ENCODE measurements at places on chromosomes 4 and X.

GRCh38 chr4:151766691-151767090 lies 5.9 kb upstream of the GATB start:
- no peak for DNase-seq

DNA sequence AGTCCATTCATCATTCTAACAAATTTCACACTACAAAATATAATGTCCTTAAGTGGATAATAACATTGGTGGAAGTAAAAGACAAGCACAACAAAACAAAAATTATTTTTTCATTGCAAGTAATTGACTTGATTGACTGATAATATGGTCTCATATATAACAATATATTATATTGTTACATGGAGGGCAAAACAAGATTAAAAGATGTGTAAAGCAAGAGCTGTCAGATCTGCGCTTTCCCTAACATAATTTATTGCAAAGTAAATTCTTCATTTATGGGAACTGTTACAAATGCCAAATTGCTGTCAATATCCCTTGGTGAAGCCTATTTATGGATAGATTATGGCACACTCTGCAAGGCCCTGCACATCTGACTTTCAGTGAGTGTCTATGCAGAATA lies 233.6 kb downstream of the PCDH7 start:
- DNase-seq = no peak

DNA sequence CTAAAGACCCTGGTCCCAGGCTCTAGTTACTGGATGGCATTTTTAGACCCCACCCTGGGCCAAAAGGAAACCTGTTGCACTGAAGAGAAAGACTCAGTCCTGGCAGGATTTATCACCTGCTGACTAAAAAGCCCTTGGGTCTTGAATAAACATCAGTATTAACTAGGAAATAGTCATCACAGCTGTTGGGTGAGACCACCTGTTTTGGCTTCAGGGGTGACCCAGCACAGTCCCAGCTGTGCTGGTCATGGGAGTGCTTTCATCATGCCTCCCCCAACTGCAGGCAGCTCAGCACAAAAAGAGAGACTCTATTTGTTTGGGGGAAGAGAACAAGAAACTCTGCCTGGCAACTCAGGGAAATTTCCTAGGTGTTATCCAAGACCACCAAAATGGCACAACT lies 903.2 kb downstream of the C4orf33 start:
- DNase-seq = no peak

DNA sequence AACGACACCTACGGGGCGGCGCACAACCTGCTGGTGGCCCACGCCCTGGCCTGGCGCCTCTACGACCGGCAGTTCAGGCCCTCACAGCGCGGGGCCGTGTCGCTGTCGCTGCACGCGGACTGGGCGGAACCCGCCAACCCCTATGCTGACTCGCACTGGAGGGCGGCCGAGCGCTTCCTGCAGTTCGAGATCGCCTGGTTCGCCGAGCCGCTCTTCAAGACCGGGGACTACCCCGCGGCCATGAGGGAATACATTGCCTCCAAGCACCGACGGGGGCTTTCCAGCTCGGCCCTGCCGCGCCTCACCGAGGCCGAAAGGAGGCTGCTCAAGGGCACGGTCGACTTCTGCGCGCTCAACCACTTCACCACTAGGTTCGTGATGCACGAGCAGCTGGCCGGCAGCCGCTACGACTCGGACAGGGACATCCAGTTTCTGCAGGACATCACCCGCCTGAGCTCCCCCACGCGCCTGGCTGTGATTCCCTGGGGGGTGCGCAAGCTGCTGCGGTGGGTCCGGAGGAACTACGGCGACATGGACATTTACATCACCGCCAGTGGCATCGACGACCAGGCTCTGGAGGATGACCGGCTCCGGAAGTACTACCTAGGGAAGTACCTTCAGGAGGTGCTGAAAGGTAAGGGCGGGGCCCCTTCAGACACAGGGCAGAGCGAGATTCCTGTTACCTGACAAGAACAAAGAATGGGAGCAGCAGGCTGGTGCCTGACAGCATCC lies 11.7 kb downstream of the RPL9 start:
- no peak for DNase-seq

GRCh38 chrX:140477987-140478386 lies 26.9 kb downstream of the SOX3 start:
- DNase-seq = no peak
